ENCODE measurements at places on chromosomes 6 and 20.

DNA sequence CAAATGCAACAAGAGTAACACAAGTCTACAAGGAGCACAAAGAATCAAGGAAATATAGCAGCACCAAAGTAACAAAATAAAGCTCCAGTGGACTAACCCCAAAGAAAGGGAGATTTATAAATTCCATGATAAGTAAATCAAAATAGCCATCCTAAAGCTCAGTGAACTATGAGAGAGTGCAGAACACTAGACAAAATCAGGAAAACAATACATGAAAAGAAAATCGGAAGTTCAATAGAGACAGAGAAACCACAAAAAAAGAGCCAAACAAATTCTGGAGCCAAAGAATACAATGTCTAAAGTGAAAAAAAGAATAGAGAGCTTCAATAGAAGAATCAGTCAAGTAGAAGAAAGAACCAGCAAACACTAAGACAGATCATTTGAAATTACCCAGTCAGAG, 247.3 kb upstream of the TENT5A start:
- DNase-seq: no peak

DNA sequence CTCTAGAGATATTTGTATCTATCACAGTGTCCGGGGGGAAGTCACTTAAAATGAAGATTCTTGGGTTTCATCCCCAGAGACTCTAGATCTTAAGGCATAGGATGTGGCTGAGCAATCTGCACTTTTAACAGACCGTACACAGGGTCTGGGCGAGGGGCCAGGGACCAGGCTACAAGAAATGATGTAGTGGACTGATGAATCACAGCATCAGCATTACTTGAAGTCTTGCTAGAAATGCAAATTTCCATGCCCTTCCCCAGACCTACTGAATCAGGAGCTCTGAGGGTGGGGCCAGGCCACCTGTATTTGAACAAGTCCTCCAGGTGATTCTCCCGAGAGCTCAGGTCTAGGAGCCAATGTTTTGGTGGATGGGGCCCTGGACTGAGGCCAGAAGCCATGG, 168.4 kb downstream of the DOK5 start:
- DNase-seq: no peak

- DNase-seq: no peak
Observed at GRCh38 chr6:33904050-33904746, 100.4 kb upstream of the MLN start.

DNA sequence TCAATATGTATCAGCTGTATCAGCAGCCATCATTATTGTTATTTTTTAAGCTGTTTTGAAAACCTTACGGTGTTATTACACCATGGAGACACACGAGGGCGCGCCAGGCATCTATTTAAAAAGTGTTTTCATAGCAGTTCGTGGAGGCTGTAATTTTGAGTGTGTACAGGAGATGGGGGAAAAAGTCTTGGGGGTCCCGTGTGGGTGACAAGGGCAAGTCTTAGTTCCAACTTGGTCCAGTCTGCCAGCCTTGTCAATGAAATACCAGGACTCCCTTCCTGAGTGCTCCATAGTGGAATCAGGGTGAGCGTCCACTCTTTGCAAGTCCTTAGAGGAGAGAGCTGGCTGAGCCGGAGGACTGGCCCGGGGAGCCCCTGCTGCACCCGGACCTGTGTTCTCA, 43.3 kb downstream of the SLC2A10 start:
- DNase-seq: no peak

DNA sequence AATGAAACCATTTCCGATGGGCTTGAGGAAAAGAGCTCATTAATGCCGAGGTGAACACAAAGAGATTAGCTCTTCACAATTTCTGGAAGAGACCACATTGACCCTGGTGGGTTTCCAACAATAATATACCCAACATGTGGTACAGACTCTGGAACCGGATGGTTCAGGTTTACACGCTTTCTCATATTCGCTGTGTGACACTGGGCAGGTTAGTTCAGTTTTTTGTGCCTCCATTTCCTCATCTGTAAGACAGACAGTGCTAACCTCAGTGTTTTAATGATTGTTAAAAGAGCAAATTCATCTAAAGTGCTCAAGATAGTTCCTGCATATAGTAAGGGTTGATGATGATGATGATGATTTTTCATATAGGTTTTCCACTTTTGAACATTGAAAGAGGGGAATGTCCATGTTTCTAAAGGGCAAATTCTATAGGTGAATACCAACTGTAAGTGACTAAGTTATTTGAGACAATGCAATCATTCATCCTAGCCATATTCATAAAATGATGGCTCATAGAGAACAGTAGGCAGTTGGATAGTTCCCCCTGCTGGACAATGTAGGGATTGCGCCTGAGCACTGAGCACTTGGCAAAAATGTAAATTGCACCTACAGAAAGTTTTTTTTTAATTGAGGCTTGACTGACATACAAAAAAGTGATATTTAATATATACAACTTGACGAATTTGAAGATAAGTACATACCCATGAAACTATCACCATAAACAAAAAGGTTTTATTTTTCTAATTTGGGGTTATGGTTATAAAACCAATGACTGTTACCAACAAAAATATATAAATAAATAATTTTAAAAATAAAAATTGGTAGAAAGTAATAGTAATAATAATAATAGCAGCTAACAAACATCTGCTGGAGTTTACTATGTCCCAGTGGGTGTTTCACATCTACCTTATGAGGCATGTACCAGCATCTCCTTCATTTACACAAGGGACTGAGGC, 2.1 kb upstream of the PERP start:
- no peak for DNase-seq

DNA sequence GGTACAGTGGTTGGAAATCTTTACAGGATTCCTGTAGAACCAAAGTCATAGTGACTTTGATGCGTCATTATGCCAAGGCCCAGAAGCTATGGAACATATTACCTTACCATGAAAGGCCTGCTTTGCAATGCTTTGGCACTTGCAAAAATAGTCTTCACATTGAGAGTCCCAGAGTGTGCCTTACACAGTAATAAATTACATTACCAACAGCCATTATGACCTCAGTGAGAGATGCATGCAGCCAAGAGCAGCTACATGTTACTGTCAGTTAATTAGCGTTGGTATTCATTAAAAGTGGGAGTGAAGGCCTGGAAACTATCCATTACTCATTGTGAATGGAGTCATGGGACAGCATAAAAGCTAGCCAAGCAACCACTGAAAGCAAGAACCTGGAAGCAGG, 39.2 kb upstream of the HDDC2 start:
- no peak for DNase-seq

- no peak for DNase-seq
Observed at GRCh38 chr6:145689529-145689928, 45.8 kb downstream of the EPM2A start.

GRCh38 chr6:69202768-69203167, 567.7 kb downstream of the ADGRB3 start:
- DNase-seq: no peak

DNA sequence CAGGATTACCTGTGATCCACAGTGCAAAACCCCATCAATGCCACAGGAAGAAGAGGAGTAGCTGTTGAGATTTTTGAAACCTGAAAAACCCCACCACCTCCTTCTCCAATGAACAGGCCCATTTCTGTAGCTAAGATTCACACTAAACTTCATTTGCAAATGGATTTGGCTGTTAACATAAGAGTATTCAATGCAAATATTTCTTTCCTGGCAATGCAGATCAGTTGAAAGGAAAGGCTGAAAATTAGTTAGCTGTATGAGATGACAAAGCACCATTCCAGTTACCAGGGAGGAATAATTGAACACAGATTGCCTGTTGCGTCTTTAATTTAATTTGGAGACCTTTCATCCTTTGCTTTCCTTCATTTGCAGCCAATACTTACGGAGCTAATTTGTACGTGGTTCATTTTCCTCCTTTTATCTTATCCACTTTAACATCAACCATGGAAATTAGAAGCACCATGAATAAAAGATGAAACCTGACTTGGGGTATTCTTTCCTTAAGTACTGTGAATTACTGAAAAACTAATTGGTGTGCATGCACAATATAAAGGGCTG, 4.2 kb downstream of the B3GAT2 start:
- DNase-seq: no peak

GRCh38 chr20:59820204-59821041, 113.0 kb downstream of the SYCP2 start:
- DNase-seq: no peak

- DNase-seq: no peak
Observed at GRCh38 chr20:4281258-4282055, 266.1 kb upstream of the RNF24 start.
